Testis (tissue), 5 donors: ENCODE measurements at places on chromosomes 1 and 21.

GRCh38 chr1:3019516-3020051, 1.7 kb upstream of the ACTRT2 start:
- DNase-seq = peak; percentile 10

DNA sequence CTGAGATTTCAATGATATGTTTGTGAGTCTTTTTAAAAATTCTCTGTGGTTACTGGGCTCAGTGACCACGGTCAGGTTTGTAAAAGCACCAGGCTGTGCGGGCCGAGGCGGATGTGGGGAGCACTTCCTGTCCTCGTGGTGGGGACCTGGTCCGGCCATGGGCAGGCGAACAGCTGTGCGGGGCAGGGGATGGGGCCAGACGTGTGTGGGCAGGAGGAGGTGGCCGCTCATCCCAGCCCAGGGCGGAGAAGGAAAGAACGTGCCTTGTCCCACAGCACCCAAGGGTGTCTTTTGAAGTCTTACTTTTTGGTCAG, 5.2 kb upstream of the OXCT2 start:
- DNase-seq = no peak

- no peak for DNase-seq
Observed at GRCh38 chr1:231666220-231666936, 39.8 kb downstream of the DISC1 start.

GRCh38 chr1:88117597-88117996, 566.5 kb upstream of the PKN2 start:
- DNase-seq = no peak

DNA sequence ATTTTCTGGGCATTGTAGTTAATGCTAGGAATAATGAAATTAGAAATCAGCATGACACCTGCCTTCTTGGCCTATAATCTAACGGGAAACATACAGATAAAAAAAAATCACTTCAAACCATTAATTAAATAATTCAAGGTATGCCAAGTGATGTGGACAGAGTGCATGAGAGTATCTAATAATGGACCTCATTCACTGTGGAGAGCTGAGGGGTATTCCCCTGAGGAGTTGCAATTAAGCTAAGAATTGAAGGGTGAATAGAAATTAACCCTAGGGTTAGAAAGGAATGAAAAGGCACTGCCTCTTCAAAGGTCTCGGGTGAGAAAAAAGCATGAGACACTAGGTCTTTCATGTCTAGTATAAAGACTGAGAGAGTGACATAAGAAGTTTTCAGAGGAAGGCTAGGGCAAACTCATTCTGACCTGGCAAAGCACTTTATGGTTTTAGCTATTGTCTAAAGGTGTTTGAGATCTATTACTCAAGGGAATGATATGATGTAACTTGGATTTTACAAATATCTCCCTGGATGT, 466.1 kb downstream of the KCNT2 start:
- DNase-seq = no peak

DNA sequence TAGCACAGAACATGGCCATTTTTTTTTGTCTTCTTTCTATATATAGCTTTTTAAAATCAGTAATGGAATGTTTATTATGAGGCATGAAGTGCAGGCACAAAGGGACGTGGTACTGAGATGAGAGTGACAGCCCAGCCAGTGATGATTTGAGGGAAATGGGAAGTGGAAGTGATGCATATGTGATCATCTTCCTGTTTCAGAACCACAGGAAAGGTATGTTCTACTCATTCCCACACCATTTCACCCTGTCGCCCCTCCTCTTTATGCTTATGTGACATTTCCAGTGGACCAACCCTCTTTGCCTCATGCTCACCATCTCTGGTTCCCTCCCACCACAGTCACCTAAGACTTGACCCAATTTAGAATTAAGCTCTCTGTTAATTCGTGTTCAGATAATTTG, 24.3 kb downstream of the PTGS2 start:
- DNase-seq = no peak

- peak; percentile 67 for DNase-seq
Observed at GRCh38 chr1:109499661-109500536, 6.0 kb downstream of the CYB561D1 start.

DNA sequence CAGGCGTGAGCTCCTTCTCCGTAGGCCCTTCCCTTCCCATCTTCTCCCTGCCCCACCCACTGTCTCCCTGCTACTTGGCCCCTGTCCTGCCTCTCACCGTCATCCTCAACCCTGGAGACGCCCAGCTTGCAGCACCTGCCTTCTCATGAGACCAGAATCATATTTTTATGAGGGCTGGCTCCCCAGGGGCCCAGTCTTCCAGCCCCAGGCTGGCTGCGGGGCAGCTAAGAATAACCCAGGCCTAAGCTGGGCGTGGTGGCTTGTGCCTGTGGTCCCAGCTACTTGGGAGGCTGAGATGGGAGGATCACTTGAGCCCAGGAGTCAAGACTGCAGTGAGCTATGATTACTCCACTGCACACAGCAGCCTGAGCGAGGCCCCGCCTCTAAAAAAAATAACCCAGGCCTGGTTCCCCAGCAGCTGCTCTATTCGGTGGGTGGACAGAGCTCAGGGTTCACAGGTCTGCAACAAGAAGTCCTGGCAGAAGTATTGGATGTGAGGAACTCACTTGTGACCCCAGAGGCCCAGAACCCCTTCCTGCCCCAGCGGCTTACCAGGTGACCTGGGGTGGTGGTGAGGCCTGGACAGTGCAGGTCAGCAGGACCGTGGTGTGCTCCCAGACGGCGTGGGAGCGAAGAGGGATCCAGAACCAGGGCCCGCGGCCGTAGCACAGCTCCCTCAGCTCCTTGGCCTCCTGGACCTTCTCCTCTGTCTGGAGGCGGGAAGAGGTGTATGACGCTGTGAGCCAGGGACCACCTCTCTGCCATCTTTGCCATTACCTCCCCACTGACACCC, 6.4 kb downstream of the MYOM3 start:
- peak; percentile 53 for DNase-seq

GRCh38 chr1:209989525-209989924, 51.5 kb downstream of the SYT14 start:
- no peak for DNase-seq

DNA sequence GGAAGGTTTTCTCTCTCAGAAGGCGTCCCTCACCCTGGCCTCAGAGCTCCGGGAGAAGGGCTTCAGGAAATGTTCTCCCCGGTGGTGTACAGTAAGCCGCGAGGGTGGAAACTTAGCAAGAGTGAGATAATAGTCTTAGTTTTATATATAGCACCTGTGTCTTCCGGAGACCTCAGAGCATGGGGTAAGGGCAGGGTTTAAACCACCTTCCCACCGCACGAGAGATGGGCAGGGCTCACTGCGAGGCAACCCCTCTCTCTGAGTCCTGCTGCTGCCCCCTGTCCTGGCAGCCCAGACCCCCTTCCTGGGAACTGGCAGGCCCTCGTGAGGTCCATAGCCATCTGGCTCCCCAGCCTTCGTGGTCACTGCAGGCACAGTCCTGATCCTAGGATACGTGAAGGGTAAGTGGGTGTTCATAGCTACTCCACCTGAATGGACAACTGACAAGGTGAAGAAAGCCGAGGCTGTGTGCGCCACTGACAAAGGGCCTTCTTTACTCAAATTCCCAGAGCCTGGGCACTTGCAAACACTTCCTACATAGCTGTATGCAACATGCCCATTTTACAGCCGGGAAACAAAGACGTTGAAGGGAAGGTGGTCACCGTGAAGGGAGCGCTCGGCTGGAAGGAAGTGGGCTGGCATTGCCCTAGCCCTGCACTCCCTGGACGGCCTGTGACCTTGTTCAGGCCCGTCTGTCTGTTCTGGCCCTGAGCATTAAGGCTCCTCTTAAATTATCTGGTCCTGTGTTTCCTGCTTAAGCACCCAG, 26.9 kb downstream of the ITPKB start:
- no peak for DNase-seq

DNA sequence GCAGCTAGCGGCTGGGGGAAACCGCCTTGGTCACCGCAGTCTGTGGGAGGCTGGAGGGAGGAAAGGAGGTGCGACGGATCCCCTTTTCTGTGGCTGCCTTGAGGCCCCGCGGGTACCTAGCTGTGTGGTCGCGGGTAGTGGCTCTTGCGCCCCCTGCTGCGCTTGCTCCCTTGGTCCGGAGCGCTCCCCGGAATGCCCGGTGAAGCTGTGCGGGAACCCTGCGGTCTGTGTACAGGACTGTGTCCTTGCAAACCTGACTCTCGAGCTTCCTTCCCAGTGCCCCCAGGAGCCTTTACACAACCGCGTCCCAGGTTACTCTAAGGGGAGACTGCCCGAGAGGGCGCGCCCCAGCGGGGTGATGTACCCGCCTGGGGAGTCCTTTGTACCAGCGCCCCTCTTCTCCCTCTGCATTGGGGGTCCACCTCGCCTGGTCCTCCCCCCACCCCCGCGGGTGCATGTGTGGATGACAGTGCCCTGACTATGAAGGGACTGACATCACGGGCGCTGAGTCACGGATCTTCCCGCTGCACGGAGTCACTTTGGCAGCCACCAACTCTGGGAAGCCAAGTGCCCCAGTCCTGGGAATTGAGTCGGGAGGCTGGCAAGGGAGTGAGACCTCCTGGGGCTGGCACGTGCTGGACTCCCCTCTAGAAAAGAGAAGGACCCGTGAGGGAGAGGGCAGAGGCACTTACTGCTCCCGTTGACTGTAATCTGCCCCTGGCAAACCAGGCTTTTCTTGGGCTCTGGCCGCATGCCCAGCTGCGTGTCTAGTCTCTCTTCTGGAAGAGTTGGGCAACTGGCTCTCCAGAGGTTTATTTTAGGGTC, 816 bp downstream of the IL6R start:
- peak; percentile 73 for DNase-seq

GRCh38 chr1:41661428-41662060, 177.1 kb upstream of the EDN2 start:
- no peak for DNase-seq

DNA sequence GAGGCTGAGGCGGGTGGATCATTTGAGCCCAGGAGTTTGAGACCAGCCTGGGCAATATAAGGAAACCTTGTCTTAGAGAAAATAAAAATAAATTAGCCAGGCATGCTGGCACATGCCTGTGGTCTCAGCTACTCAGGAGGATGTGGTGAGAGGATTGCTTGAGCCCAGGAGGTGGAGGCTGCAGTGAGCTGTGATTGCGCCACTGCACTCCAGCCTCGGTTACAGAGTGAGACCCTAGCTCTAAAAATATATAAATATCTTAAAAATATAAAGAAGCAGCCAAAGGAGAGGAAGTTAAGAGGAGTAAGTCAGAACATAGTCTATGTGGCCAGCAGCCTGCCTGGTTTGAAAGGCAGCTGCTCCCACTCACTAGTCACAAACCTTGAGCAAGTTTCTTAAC, 4.5 kb upstream of the IL10RB start:
- peak; percentile 34 for DNase-seq

DNA sequence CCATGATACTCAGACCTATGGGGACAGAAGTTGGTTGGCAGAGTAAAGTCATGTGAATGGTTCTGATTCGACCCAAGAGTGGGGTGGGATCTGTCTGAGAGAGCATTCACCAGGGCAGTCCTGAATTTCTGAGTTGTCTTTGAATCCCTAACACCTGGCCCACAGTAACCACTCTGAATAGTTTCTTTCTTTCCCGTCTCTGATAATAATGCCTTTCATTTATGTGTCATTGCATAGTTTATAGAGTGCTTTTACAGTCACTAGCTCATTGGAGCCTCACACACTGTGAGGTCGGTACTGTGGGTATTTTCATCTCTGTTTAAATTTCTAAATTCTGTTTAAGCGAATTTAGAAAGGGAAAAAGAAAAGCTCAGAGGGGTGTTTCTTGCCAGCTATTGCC, 147.1 kb downstream of the C1orf21 start:
- no peak for DNase-seq

GRCh38 chr1:158013840-158014730, 20.6 kb downstream of the KIRREL1 start:
- no peak for DNase-seq
